ENCODE measurements at places on chromosomes 4 and X. TPM values are rescaled to one million over a fixed set of nuclear protein-coding genes. Genes with fewer than 3 reads are reported as not detected.
A peak's percentile ranks its signal among the peaks of the same experiment; 100 is the strongest.

KLB gene
- not detected for total RNA-seq

PNMA6F gene
- not detected for total RNA-seq

NEXMIF gene
- 0.36 TPM for total RNA-seq

COL25A1 gene
- total RNA-seq = not detected

ENPP6 gene
- 2.5 TPM for total RNA-seq

GPM6B gene
- total RNA-seq = not detected

RGN gene
- total RNA-seq = not detected

CFAP47 gene
- not detected for total RNA-seq

DGKK gene
- not detected for total RNA-seq

AMBN gene
- total RNA-seq = not detected

NEIL3 gene
- 13.6 TPM for total RNA-seq

CXCL5 gene
- total RNA-seq = not detected

DNA sequence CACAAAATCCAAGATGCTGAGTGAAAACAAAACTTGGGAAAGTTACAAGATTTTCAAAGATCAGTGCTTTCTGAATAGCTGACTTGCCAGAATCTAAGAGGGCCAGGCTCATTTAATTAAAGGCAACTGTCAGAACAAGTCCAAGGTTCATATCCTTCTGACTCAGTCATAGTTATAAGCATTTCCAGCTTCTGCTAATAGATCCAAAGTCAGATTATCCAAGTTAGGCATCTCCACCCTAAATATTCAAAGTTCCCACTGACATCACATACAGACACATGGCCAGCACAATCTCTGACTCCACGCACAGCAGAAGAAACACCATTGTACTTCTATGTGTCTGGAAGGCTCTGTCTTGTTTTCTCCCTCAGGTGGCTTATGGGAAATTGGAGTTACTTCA, 41.8 kb downstream of the GASK1B start:
- DNase-seq = no peak

- DNase-seq = no peak
These were observed 210.1 kb upstream of the BCOR start for GRCh38 chrX:40307871-40308270.

DNA sequence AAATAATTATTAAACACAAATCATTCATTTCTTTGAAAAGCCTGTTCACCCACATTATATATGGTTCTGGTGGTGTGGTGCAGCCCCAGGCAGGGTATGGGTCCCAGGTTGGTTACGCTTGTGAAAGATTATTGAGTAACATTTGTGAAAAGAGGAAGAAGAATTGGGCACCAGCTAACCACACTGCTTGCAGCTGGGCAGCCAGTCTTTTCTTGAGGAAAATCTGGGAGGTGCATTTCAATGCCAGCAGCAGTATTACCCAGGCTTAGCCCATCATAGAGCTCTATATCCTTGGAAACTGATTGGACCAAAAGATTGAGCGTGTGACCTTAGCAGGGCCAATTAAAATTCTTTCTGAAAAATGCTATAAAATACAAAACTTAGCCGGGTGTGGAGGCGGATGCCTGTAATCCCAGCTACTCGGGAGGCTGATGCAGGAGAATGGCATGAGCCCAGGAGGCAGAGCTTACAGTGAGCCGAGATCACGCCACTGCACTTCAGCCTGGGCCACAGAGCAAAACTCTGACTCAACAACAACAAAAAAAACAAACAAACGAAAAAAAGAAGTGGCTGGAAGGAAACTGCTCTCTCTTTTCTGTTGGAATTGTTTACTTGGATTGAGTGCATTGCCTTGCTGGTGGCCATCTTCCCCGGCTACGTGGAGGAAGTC, 9.7 kb upstream of the PLAC8 start:
- no peak for DNase-seq

DNA sequence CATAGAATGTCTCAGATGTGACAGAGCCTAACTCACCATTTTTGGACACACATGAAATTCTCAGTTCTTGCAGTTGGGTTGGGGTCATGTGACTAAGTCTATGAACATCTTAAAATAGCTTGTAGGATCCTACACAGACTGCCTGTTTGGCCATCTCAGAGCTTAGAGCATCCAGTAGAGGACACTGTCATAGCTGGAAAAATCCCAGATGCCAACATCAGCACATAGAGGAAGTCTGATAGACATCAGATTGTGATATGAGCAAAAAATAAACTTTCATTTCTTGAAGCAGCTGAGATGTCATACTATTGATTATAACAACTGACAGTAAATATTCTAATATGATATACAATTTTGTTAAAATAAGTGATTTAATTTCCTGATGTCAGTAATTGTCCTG, 207.1 kb downstream of the TRAM1L1 start:
- DNase-seq = no peak

GRCh38 chr4:78656968-78657445, 105.4 kb downstream of the ANXA3 start:
- peak; percentile 24 for DNase-seq

DNA sequence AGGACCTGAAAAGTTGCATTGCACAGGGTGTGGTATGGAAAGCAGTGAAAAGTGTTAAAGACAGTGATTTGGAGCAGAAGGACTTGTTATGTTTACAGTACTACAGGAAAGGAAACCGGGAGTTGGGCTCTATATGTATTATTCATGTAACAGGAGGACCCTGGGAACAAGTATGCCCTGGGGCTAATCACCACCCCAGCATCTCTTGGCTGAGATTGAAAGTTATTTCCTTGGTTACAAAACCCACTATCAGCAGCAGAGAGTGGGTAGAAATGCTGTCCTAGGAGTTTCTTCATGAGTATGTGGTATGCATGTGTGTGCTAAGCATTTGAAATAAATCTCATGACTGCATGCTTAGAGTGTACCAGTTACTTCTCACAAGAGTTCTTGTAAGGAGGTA, 46.9 kb downstream of the STK32B start:
- no peak for DNase-seq

DNA sequence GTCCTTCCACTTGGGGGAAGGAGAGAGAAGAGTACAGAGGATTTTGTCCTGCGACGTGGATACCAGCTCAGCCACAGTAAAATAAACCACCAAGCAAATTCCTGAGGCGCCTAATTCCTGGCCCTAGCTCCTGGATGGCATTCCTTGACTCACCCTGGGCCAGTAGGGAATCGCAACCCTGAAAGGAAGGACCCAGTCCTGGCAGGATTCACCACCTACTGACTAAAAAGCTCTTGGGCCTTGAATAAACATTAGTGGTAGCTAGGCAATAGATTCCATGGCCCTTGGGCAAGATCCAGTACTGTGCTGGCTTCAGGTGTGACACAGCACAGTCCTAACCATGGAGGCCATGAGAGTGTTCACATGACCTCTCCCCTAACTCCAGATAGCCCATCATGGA, 45.6 kb downstream of the GABRA3 start:
- DNase-seq = no peak

DNA sequence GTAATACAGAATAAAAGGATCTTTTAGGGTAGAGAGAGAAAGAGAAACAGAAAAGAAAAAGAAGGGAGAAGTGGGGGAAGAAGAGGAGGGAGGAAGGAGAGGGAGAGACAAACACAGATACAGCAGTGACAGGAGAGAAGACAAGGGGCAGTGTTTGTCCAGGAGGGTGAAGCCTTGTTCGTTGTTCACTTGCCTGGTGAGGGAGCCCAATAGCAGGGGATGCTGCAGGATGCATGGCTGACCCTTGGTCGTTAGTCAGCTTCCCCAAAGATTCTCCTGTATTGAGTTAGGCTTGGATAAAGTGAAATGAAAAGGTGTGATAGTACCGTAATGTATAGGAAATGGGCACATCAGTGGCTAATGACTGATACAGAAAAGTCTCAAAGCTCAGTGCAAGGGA, 403.7 kb downstream of the IL15 start:
- DNase-seq = no peak

DNA sequence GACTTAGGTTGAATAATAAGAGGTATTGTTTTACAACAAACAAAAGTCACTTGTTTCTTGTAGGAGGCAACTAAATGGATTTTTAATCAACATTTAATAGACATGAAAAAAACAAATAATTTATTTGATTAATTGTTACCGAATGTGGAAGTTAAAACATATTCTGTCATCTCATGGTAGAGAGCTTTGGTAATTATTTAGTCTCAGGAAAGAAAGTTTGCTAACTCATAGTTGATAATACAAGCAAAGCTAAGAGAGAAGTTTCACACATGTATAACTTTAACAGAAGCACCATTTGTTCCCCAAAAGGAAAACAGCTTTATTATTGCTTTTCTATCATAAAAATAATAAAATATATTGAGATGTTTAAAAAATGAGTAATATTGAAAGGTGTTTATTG, 44.9 kb downstream of the GUCY1A1 start:
- DNase-seq = no peak

GRCh38 chr4:147195386-147195785, 249.7 kb upstream of the TTC29 start:
- DNase-seq = no peak

DNA sequence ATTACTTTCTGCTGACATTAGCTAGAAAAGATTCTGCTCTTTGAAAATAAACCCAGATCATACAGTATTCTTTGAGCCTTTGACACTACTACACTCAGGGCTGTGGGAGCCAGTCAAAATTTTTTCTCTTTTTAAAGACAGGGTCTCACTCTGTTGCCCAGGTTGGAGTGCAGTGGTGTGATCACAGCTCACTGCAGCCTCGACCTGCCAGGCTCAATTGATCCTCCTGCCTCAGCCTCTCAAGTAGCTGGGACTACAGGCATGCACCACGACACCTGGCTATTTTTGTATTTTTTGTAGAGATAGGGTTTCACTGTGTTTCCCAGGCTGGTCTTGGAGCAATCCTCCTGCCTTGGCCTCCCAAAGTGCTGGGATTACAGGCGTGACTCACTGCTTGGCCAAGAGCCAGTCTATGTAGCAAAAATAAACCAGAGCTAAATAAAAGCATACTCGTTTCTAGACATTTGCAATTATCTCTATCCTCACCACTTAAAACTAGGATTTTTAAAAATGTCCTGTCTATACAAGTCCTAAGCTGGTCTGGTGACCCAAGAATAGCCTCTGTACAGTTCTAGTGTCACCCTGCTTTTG, 43.2 kb downstream of the AKAP4 start:
- no peak for DNase-seq

DNA sequence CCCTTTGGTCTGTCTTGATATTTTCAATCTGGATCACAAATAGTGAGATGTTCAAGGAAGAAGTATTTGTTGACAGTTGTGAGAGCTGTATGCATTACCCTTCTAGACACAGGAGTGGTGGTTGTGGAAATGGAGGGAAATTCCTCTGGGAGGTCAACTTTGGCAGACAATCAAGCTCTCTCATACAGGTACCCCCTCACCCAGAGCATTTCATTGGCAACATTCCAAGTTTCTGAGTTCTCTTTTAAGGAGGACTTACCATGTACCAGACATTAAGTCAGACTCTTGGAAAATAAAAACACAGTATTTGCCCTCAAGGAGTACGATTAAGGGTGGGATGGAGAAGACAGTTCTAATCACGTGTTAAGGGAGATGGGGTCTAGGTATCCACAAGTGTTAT, 45.3 kb downstream of the KLHL15 start:
- no peak for DNase-seq

DNA sequence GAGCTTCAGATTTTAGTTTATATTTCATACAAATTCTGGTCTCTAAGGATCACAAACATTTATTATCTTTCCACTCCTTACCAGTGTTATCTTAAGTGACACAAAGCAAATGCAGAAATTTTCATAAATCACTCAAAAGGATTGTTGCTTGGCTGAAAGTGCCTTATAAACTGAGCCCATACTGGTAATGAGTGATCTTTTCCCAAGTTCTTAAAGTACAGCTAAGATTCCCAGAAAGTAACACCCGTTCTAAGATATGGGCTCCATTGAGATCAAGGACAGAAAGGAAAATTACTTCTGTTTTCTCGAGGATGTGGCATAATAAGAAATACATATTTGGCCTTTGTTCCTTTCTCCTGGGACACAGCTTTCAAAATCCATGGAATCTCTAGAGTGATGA, 313.7 kb downstream of the ARHGAP24 start:
- DNase-seq = no peak

GRCh38 chrX:153342762-153343558, 9.0 kb downstream of the ZNF275 start:
- DNase-seq = no peak

DNA sequence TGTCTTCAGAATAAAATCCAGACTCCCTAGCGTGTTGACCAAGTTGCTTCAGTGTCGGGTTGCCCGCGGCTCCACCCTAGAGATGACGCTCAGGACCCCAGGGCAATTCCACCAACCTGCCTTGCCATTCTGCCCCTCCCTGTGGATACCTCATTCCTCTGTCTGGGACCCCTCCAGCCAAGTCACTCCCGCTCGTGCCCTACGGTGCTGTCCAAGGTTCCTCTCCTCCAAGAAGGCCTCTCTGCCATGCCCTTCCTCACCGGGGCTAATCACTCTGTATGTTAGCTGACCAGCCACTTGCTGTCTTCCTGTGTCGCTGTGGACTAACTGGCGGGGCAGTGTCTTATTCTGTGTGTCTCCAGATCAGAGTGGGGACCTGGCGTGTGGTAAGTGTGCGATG, 46.6 kb downstream of the TENM3 start:
- no peak for DNase-seq

DNA sequence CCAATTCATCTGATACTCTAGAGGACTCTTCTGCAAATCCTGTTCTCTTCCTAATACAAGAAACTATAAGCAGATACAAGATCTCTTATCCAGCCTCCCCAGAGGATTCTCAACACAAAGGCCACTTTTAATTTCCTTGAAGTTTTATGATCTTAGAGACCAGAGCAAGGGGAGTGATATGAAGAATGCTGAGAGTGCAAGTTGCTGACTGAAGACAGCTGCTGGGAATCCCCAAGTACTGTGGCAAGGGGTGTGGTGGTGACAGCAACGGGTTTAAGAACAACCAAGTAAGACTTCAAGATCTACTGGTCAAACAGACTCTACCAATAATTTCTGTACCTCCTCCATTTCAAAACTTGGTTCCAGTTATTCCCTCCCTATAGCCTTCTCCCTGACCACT, 7.0 kb downstream of the AMMECR1 start:
- peak; percentile 24 for DNase-seq

DNA sequence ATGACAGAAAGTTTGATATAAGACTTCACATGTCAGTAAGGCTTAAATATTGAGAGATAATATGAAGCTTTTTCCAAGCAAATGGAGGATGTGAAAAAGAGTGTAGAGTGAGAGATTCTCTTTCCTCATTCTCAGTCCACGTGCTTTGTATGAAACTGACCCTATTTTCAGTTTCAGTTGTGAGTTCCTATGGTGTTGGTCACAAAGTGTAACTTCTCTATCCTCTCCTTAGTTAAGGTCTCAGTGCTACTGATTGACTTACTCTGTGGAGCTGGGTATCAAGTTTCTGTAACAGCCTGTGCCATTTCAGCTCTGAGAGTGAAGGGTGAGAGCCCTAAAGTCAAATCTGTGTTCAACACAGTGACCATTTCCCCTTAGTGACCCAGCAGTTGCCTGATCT, 277.2 kb downstream of the EPHA5 start:
- no peak for DNase-seq

GRCh38 chrX:40131654-40132337, 34.0 kb upstream of the BCOR start:
- DNase-seq = no peak

GRCh38 chr4:97924341-97924958, 218.8 kb downstream of the STPG2 start:
- no peak for DNase-seq

GRCh38 chrX:31038575-31039326, 33.1 kb downstream of the FTHL17 start:
- peak; percentile 20 for DNase-seq

GRCh38 chr4:31111790-31112189, 391.6 kb downstream of the PCDH7 start:
- DNase-seq = no peak
